ENCODE measurements at places on chromosomes 7 and 10.

- no peak for DNase-seq
Measured at GRCh38 chr7:155621418-155621980, 23.0 kb upstream of the RBM33 start.

GRCh38 chr7:128888756-128889095 is 21.8 kb downstream of the KCP start:
- DNase-seq = no peak

GRCh38 chr7:148790131-148790726 is 91.5 kb downstream of the CUL1 start:
- DNase-seq = no peak

- DNase-seq = no peak
Measured at GRCh38 chr10:114291516-114291915, 52.5 kb downstream of the VWA2 start.

GRCh38 chr10:119619215-119619614 is 22.5 kb upstream of the TIAL1 start:
- no peak for DNase-seq

- DNase-seq = no peak
Measured at GRCh38 chr7:151376218-151376902, 33.5 kb downstream of the WDR86 start.

- DNase-seq = no peak
Measured at GRCh38 chr10:130790339-130790738, 521.2 kb downstream of the TCERG1L start.

DNA sequence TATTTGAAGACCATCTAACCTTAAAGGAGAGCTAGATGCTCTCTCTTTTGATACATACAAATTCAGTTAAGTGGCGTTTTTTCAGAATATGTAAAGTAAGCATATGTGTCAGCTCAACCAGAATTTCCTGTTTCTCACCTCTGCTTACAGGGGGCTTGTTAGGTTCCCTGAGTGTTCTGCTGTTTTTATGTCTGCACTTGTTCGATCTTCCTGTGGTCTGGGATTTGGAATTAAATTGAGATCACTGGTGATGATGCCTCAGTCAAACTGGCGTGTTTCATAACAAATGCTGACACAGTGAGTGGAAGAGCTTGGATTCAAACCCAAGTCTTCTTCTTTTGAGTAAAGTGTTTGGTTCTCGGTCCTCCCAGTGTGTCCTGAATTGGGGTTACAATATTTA is 348.3 kb upstream of the AKR1E2 start:
- no peak for DNase-seq

- DNase-seq = no peak
Measured at GRCh38 chr10:29306688-29307087, 17.8 kb downstream of the LYZL1 start.

GRCh38 chr7:80047856-80048459 is 86.7 kb upstream of the GNAI1 start:
- no peak for DNase-seq
